Hematopoietic multipotent progenitor cell treated with erythropoietin and hydrocortisone succinate and interleukin-3 and kit ligand, for 17 days (in vitro differentiated cells): ENCODE measurements at places on chromosomes 1 and 21.

GRCh38 chr1:160622501-160623226 lies 24.2 kb downstream of the SLAMF1 start:
- DNase-seq = no peak

GRCh38 chr1:2047749-2048729 lies 2.2 kb upstream of the PRKCZ start:
- DNase-seq = no peak

- no peak for DNase-seq
Measured at GRCh38 chr1:21192284-21192683, 15.6 kb upstream of the EIF4G3 start.

GRCh38 chr1:47669081-47669585 lies 231.3 kb downstream of the FOXD2 start:
- DNase-seq = no peak

DNA sequence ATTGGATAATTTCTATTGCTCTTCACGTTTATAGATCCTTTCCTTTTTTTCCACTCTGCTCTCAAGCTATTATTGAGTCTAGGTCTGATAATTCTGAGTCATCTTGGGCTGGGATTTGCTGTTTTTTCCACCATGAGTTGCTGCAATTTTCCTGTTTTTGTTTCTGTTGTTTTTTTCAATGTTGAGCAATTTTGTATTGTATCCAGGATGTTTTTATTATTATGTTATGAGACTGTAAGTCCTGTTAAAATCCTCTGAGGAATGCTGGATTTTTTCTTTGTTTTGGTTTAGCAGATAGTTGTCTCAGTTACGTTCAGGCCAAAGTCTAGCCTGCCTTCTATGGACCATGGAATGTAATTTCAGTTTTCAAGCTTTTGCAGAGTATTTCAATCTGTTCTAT lies 13.0 kb upstream of the SLC35A3 start:
- DNase-seq = no peak

GRCh38 chr1:225931270-225932136 lies 7.5 kb upstream of the PYCR2 start:
- peak; percentile 63 for DNase-seq

DNA sequence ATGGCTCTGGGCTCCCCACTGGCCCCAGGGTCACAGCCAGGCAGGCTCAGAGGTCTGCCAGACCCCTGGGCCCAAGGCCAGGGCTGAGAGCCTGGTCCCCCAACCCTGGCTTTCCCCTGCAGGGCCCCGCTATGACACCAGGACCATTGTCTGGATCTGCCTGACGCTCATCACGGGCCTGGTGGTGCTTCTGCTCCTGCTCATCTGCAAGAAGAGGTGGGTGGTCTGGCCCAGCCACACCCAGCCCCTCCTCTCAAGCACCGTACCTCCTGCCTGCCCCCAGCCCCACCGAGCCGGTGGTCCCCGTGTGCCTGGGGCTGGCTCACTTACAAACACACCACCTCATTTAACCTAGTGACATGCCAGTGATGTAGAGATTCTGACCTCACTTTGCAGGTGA lies 31.8 kb downstream of the EPHA8 start:
- DNase-seq = no peak

GRCh38 chr1:30919025-30919881 lies 10.7 kb upstream of the SDC3 start:
- peak; percentile 44 for DNase-seq

- DNase-seq = no peak
Measured at GRCh38 chr21:33028773-33029384, 3.1 kb downstream of the OLIG2 start.

- DNase-seq = no peak
Measured at GRCh38 chr21:17602874-17603273, 9.8 kb downstream of the BTG3 start.

- no peak for DNase-seq
Measured at GRCh38 chr1:27931184-27931583, 3.6 kb upstream of the SMPDL3B start.

DNA sequence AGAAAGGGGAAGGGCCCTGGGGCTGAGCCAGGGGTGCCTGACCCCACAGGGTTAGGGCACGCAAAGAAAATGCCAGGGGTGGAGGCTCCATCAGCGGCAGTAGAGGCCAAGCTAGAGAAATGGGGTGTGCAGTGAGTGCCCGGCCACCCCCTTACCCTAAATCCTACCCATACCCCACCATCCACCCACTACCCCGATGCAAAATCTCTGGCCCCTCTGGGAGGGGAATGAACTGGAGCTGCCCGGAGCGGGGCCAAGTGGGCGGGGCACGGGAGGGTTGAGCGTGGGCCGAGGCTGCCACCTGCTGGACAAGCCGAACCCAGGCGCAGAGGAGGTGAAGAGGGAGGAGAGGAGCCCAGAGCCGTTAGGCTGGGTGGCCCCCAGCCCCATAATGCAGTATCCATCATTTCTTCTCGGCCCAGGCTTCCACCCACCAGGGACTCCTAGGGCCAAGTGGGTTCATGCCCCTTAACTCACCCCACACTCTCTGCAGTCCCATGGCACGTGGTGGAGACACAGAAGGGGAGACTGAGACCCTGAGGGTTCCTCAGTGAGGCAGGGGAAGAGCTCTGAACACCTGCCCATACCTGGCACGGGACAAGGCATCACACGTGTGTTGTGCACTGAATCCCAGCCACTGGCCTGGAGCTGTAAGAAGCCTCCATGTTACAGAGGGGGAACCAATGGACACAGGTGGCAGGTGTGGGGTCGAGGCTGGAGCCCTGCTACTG lies 1.4 kb upstream of the C1QC start:
- DNase-seq = peak; percentile 52

- DNase-seq = no peak
Measured at GRCh38 chr1:60277269-60277668, 203.7 kb upstream of the C1orf87 start.

GRCh38 chr1:218284377-218284916 lies 646 bp upstream of the RRP15 start:
- DNase-seq = no peak

DNA sequence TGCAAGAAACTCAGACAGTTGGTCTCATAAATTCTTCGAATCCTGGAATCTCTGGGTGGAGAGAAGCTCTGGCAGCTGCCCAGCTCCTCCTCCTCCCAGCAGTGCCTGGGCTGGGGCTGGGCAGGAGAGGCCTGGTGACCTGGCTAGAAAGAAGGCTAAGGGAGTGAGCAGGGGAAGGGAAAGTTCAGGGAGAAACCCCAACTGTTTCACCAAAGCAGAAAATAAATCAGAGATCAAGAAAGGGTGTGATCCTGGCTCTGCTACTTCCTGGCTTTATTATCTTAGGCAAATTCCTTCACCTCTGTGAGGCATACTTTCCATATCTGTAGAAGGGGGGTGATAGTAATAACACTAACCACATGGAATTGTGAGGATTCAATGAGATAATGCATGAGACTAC lies 8.8 kb upstream of the COL16A1 start:
- DNase-seq = no peak

DNA sequence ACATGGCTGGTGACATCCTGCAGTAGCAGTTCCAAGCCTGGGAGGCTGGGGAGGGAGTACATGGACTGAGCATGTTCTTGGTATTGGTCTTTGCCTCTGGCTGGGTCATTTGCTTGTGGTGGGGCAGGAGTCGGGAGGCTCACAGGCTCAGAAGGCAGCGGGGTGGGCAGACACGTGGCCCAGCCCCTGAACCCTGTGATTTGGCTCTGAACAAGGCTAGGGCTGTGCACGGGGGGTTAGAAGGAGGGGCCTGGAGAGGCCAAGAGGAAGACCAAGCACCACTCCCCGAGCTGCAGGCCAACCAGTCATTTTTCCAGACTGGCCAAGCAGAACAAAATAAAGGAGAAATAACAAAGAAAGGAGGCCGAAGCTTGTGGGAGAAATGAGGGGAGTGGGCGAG lies 9.7 kb upstream of the PRELP start:
- DNase-seq = no peak

DNA sequence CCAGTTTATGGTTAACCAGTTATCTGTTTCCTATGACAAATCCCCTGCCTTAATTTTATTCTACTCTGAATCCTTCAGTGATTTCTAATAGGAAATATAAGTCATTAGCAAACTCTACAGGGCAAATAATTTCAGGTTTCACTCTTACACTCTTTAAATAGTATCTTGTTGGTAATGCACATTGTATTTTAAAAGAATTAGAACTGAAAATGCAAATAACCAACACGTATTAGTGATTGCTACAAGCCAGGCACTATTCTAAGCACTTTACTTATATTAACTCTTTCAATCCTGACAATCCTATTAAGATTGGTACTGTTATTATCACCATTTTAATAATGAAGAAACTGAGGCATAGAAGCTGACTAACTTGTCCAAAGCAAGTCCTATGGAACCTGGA lies 48.3 kb upstream of the LHX8 start:
- DNase-seq = no peak

GRCh38 chr1:190759807-190760206 lies 282.1 kb upstream of the BRINP3 start:
- no peak for DNase-seq

DNA sequence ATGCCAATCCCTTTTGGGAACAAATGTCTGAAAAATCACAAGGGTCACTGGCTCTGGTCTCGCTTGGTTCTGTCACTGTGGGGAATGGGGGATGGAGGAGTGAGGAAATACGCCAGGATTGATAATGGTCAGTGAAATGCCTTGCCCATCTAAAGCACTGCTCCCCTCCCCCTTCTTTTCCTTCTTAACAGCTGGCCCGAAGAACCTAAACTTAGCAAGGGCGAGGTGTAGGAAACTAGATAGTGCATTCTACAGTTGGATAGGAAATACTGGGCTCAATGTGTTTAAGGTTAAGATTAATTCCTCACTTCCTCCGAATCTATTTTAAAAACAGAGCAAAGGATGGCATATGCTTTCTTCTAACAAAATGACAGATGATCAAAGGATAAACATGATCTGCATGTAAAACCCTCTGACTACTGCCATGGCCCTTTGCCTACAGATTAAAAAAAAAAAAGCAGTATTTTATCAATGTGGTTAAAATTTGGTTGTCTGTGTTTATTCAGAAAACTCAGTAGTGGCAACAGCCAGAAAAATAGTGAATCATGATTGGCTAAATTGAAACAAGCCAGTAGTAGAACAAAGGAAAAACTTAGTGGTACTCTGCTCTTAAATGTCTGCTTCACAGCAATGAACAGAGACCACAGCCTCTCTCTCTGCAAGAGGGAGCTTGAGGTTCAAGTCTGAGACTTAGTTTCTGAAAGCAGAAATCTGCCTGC lies 86.1 kb upstream of the VAV3 start:
- no peak for DNase-seq

GRCh38 chr21:25324666-25325065 lies 282.6 kb downstream of the MRPL39 start:
- no peak for DNase-seq

DNA sequence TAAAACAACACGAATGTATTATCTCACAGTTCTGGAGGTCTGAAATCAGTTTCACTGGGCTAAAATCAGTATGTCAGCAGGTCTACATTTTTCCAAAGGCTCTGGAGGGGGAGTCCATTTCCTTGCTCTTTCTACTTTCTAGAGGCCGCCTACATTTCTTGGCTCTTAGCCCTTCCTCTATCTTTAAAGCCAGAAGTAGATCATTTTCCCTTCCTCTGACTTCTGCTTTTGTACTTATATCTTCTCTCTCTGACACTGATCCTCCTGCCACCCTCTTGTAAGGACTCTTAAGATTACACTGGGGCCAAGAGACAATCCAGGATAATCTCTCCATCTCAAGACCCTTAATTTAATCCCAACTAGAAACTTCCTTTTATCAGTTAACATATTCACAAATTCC lies 41.4 kb downstream of the MSH4 start:
- no peak for DNase-seq

GRCh38 chr1:19670787-19671186 lies 6.1 kb downstream of the HTR6 start:
- DNase-seq = no peak

- DNase-seq = peak; percentile 67
Measured at GRCh38 chr1:243254233-243254926, 701 bp downstream of the CEP170 start.

DNA sequence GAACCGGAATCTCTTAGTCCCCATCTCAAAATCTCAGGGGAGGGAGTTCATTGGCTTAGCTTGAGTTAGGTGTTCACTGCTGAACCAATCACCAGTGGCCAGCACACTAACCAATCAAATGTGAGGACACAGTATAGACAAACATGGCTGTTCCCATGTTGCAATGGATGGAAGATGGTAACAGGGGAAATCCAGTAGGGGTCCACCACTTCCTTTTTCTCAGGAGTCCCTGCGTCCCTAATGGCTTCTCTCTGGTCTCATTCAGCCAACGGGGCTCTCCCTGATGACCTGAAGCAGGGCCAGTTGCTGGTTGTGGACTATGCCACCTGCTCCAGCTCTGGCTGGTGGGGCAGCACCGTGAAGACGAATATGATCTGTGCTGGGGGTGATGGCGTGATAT lies 9.7 kb downstream of the CELA2B start:
- DNase-seq = no peak

- no peak for DNase-seq
Measured at GRCh38 chr1:210647406-210648333, 319.0 kb downstream of the HHAT start.

GRCh38 chr1:37999430-38000232 lies 5.7 kb downstream of the FHL3 start:
- no peak for DNase-seq

GRCh38 chr1:116989835-116990234 lies 11.7 kb upstream of the CD101 start:
- no peak for DNase-seq

GRCh38 chr1:57772580-57773195 lies 348.8 kb upstream of the DAB1 start:
- DNase-seq = no peak

GRCh38 chr1:235069577-235070563 lies 58.8 kb downstream of the TOMM20 start:
- no peak for DNase-seq

- no peak for DNase-seq
Measured at GRCh38 chr1:154104433-154105082, 50.3 kb downstream of the NUP210L start.

DNA sequence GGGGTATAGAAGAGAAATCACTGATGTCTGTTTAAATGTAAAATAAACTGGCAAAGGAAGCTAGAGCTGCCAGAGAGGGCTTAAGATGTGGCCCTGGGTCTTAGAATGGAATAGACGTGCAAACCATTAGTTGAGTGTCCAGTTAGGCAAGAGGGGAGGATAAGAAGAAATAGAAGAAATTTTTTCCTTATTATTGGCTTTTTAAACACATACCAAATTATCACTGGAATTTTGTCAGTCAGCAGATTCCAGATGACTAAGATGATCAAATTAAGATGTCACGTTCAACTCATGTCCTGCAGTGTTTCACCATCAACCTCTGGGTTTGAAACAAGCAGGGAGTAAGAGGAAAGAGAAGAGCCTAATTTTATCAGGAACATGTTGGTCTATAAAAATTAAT lies 71.6 kb upstream of the C1orf21 start:
- DNase-seq = no peak

GRCh38 chr1:205658943-205659581 lies 21.2 kb downstream of the SLC45A3 start:
- peak; percentile 73 for DNase-seq
